ENCODE measurements at places on chromosomes 3 and 15.

GRCh38 chr3:159236321-159236720, 434.5 kb downstream of the MFSD1 start:
- peak; percentile 37 for DNase-seq

- no peak for DNase-seq
Observed at GRCh38 chr3:32592696-32593353, 22.2 kb upstream of the DYNC1LI1 start.

- DNase-seq = no peak
Observed at GRCh38 chr3:115071166-115071565, 75.9 kb downstream of the ZBTB20 start.

DNA sequence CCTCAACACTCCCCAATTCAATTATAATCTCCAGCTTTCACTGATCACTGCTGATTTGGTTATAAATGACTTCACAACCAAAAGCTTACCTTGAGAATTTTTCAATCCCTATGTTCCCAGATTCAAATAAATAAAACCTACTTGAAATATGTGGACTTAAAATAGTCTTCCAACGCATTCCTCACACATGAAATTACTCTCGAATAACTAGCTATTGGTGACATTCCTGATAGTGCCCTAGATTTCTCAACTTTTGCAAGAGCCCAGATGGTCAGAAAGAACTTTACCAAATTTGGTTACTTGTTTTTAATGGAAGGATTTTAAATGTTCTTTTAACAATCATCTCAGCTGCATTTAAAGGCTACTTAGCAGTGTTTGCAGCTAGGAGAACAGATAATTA, 605.5 kb downstream of the FHIT start:
- DNase-seq = no peak

GRCh38 chr15:93019090-93019489, 69.9 kb downstream of the RGMA start:
- DNase-seq = no peak

GRCh38 chr3:122168044-122168443, 15.4 kb upstream of the CASR start:
- no peak for DNase-seq

DNA sequence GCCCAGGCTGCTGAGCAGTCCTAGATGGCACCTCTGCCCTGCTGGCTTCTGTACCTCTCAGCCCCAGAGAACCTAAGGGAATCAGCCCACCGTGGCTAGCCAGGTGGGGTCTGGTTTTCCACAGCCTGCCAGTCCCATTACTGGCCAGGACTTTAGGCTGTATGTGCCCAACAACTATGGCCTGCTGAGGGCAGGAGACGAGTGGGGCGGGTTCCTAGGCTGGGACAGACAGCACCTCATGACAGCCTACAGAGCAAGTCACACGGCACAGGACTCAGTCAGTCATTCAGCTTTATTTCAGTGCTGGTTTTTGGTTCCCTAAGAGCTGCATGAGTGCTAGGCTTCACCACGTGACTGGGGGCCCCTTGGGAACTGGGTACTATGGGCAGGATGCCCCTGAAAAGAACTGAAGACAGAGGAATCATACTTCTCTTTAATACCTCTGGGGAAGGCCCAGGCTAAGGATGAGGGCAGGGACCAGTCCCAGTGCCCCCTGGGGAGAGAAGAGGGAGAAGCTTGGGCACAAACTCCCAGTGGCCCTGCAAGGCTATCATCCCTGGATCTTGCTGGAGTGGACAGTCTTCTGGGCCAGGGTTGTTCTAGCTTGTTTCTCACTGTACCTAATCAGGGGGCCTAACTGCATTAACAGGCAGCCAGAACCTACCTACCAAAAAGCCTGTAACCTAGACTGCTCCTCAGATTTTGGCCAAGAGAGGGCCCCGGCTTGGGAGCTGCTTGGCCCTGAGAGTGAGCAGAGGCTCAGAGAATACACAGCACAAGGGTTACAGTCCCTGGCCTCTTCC, 14.8 kb downstream of the CLK3 start:
- no peak for DNase-seq

DNA sequence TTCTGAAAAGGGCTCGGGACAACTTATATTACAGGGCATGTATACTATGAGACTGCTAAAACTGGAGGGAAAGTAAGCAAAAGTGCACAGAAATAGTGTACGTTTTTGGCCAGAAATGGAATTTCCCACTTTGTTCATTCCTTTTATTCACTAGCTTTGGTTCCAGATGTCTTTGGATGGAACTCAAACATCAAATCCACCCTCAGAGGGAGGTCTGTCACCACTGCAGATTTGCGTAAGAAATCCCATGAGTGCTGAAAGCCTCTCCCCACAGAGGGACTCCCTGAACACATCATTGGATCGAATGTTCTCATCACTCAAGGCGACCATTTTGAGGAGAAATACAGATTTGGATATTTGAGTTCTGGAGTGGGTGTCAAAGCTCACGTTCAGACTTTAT, 71.6 kb downstream of the FEM1B start:
- peak; percentile 46 for DNase-seq

DNA sequence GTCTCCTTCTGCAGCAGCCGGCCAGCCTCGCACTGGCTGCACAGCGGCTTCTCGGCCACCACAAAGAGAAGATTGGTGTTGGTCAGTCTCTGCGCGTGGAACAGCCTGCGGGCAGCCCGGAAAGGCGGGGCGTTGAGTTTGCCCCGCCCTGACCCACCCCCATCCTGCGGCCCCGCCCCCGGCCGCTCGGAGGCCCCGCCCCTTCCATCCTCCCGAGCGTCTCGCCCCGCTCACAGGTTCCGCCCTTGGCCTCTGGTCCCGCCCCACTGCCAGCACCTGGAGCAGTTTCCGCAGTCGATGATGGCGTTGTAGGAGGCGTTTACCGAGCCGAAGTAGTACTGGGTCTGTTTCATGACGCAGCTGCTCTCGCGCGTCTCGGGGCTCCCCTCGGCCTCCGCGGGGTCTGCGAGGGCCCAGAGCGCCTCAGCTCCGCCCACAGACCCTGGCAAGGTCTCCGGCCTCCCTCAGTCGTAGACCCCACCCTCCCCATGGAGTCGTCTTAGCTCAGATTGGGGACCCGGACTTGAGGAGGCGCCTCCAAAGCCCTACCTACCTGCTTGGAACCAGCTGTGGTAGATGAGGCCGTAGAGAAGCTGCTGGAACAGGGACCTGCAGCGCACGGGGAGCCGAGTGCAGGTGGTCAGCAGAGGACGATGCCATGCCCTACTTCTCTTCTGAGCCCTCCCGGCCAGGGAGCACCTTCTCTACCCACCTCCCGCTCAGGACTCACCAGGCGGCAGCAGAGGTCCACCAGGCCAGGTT, 5.9 kb upstream of the TMEM115 start:
- DNase-seq = peak; percentile 39

DNA sequence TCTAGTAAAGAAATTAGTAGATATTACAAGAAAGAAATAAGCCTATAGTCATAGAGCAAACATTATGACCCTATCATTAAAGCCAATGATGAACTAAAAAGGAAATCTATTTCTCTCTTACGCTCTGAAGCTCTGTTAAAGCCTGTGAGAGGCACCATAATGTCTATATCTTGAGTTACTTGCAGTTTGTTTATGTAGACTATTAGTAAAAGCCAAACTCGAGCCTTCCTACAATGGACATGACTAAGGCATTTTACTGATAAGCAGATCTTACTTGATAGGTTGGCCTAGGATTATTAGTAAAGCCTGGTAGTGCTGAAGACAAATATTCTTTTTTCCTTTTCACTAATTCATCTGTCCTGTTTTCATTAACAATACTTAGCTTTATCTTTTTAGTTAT, 32.7 kb downstream of the LRRC3B start:
- no peak for DNase-seq

DNA sequence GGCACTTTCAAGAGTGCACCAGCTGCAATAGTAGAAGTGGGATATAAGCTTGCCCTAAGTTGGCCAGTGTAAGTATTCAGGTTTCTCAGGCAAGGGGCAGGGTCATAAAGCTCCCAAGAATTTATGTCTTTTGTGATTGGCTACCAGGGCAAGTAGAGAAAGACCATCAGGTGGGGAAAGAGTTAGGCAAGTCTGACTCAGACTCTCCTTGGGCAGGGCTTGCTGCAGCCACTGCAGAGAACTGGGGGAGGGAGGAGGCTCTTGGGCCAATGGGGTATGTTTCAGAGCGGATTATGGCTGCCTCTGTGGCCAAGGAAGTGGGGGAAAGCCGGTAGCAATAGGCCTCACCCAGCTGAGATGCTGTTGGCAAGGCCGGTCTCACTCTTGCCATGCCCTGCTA, 44.6 kb upstream of the SLC25A36 start:
- DNase-seq = peak; percentile 29

- no peak for DNase-seq
Observed at GRCh38 chr3:127370906-127371305, 83.1 kb upstream of the PRR20G start.

DNA sequence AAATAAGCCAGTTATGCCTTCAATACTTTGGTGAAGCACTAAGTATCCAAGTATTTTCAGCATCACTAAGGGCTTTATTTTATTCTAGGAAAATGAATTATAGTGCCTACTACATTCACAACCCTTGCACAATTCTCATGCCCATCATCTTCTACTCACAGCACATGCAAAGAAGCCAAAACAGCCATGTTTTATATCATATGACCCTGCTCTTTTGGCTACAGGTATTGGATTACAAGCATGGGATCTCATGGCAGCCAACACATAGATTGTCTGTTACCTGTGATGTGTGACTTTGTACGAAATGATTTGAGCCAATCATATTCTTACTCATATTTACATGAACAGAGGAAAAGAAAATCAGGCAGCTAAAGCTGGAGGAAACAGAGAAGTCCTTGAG, 38.6 kb downstream of the STT3B start:
- DNase-seq = no peak

Measured in fibroblast of mammary gland (primary cell).